RWPE2 (cell line): ENCODE measurements at places on chromosomes 6 and 20.

GRCh38 chr20:62692176-62692575 is 16.5 kb upstream of the NTSR1 start:
- no peak for DNase-seq

DNA sequence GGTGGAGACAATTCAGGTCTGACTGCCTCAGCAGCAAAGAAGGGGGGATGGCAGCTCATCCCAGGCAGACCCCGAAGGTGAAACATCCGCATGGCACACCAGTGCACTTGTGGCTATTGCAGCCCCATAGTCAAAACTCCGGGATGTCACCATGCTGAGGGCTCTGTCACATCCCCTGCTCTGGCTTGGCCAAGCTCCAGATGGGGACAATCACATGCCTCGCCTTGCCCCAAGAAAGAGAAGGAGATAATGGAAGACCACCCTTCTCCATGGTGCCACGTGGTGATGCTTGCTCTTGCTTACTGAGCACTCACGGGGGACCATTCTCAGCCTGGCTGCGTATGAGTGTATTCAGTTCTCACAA is 60.2 kb downstream of the RBM38 start:
- no peak for DNase-seq

DNA sequence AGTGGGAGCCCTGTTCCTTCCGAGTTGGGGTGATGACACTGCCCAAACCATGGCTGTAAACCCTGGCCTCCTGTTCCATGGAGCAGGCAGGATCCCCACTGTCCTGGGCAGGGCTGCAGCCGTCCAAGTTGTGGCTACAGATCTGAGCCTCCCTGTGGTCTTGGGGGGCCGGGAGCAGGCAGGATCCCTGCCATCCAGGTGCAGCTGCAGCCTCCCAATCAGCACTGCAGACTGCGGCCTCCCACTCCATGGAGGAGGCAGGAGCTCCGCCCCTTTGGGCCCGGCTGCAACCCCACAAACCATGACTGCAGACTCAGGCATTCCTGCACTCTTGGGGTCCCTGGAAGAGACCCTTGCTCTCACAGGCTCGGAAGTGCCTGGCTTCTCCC is 872.1 kb upstream of the GJE1 start:
- peak; percentile 32 for DNase-seq

DNA sequence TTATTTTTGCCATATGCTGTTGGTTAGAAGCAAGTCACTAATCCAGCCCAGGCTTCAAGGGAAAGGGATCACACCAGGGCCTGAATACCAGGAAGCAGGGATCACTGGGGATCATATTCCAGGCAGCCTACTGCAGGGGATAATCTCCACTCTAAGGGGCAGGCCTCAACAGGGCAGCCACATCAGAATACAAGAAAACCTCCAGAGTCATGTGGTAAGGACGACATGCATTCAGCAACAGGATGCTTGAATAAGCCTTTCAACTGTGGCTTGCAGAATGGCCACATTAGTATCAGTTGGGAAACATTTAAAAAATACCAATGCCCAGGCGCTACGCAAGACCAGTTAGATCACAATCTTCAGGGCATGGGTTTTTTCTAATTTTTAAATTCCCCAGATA is 109.1 kb downstream of the LY86 start:
- DNase-seq: no peak

- no peak for DNase-seq
Observed at GRCh38 chr20:64049878-64050260, 430 bp upstream of the SOX18 start.

DNA sequence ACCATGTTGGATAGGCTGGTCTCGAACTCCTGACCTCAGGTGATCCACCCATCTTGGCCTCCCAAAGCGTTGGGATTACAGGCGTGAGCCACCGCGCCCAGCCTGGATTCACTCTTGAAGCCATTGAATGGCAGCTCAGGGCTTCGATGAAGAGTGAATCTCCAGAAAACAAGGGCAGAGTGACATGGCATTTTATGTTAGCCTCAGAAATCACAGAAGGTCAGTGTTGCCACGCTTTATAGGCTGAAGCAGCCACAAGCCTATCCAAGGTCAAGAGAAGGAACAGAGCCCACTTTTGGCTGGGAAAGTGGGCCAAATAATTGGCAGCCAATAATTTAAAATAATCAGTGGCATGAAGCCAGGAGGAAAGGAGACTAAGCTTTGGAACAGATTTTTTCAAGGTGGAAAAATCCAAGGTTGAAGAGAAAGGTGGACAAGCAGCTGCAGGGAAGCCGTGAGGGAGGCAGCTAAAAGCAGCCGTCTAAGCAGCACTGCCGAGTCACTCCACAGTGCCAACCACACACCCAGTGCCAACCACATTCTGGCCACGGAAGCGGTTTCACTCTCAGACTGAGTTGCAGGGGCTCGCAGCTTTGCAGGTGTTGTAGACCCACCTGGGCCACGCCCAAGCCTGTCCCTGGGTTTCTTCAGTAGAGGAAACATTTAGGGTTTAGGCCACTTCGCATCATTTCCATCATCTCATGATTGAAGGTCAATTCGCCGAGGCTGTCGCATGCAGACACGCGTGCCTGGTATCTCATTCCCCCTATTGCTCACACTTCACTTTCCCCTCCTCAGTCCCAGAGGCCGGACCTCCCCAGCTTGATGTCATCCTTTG is 17.4 kb upstream of the AVP start:
- DNase-seq: no peak

DNA sequence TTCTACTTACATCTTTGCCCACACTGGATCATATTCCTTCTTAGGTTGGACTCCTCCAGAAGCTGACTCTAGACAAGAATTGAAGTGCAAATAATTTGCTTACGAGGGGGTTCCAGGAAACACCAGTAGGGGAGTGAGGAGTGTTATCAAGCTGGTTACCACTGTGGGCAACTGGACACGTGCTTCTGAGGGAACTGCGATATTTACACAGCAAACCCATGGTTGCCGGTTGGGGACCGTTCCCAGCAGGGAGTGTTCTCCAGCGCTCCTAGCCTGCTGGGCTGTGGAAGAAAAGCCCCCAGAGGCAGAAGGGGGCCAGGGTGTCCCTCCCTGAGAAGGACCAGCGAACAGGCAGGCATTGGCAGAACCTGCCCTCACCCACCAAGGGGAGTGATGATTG is 21.7 kb downstream of the MDFI start:
- no peak for DNase-seq

DNA sequence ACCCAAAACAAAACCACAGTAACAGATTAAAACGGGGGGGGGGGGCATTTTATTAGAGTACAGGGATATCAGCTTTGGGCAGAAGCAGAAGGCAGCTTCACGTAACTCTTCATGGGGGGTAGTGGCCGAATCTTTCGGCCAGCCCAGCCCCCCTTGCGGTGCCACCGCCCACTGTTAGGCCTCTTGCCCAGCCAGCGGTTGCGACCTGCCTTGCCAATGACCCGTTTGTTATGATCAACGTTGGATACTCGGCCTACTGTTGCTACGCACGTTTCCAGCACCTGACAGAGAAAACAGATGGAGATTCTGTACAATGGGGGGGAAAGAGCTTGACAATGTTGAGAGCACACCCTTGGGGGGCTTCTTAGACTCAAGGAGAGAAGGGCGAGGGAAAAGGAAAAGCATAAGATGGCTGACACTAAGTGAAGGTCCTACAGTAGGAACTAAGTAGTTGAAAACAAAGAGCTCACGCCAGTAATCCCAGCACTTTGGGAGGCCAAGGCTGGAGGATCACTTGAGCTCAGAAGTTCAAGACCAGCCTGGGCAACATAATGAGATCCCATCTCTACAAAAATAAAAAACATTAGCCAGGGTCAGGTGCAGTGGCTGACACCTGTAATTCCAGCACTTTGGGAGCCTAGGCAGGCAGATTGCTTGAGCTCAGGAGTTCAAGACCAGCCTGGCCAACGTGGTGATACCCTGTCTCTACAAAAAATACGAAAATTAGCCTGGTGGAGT is 724 bp upstream of the CUL7 start:
- no peak for DNase-seq

DNA sequence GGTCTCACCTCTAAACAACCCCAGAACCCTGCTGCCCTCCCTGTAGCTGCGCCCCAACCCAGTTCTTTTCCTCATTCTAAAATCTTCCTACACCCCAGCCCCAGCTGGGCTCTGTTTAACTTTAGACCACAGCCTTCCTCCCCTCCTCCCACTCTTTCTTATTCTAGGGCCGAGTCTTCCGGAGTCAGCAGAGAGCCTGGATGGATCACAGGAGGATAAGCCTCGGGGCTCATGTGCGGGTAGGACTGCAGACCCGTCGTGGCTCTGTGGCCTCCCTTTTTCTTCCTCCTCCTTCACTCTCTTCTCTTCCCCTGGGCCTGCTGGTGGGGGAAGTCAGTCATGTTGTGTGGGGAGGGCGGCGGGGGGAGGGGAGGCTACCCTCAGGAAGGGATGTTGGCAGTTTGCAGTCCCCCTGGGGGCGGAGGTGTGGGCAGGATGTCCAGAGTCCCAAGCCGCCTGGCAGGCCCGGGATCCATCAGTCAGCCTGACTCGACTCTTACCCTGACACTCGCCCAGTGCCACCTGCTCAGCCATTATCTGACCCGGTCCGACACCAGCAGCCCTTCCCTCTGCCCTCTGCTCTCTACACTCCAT is 8.1 kb downstream of the CAPN11 start:
- DNase-seq: no peak

- peak; percentile 55 for DNase-seq
Observed at GRCh38 chr6:133241901-133242636, 912 bp downstream of the EYA4 start.

DNA sequence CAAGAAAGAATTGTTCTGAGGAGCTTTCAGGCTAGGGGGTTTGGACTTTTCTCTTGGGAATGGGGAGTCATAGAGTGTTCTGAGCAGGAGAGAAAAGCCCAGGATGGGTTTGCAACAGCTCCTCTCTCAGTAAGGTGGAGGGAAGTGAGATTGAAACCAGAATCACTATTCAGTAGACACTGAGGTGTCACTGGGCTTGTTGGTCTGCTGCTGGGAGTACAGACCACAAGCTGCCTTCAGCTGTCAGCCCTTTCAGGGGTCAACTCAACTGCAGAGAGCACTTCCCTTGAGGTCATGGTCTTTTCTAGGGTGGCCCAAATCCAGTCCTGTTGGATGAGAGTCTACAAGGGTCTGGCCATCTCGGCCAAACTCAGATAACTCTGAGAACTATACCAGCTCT is 12.9 kb upstream of the FOXA2 start:
- DNase-seq: no peak

- no peak for DNase-seq
Observed at GRCh38 chr6:134168590-134169208, 116.3 kb upstream of the SLC2A12 start.

GRCh38 chr6:167577891-167578361 is 248.8 kb upstream of the AFDN start:
- DNase-seq: no peak

- no peak for DNase-seq
Observed at GRCh38 chr20:21570285-21570992, 56.6 kb upstream of the NKX2-2 start.

DNA sequence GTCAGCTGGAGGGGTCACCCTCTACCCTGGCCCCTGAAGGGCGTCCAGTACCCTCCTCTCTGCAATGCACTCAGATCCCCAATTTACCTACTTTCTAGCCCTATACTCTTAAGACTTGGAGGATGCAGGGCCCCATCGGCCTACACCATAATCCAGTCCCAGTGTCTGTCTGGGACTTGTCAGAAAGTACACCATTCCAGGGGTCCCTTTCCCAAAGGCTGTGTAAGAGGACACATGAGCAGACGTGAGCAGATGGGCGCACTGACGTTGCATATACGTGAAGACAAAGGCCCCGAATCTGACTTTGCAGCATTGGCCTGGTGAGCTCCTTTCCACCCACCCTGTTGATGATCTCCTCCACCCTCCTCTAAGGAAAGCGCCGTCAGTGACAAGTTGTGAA is 20.9 kb upstream of the SMOC2 start:
- no peak for DNase-seq

DNA sequence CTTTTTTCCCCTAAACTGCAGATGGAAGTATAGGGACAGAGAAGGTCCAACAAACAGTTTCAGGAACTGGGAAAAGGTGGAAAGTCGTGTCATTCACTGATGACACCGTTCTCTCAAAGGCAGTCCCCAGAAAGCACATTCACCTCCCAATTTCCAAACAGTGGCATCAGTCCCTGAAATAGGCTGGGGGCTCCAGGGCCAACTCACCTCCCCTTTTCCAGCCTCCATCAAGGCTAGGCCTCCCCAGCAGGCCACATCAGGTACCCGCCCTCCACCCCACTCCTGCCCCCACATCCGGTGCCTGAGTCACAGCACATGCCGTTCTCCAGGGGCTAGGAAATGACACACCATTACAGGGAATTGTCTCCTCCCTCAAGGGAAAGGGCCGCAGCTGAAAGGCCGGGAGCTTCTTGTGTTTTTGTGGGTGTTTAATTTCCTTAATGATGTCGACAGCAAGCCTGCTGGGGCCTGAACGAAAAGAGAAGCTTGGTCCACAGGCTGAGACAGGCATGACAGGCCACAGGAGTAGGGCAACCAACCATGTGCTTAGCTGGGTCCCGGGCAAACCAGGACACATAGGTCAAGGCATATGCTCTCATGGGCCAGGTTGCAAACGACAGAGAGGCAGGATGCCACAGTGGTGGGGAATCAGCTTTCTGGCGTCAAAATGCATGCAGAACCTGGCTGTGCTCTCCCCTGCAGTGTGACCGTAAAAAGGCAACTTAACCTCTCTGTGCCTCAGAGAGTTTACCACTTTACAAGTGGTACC is 39.2 kb downstream of the ZMYND8 start:
- DNase-seq: peak; percentile 100

DNA sequence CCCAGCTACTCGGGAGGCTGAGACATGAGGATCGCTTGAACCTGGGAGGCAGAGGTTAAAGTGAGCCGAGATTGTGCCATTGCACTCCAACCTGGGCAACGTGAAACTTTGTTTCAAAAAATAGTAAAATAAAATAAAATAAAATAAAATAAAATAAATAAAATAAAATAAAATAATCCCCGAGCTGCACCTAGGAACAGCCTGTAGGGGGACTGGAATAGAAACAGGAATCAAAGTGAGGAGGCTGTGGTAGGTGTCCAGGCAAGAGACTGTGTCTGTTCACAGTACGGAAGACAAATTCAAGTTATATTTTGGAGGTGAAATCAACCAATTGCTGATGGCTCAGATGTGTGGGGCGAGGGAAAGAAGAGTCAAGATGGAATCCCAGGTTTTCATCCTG is 86.2 kb downstream of the KCNB1 start:
- no peak for DNase-seq

GRCh38 chr6:47180633-47181032 is 129.1 kb downstream of the TNFRSF21 start:
- peak; percentile 65 for DNase-seq

GRCh38 chr6:47335466-47335865 is 25.8 kb upstream of the TNFRSF21 start:
- DNase-seq: no peak

- DNase-seq: no peak
Observed at GRCh38 chr20:23257106-23257761, 93.4 kb upstream of the NXT1 start.
